ENCODE measurements at places on chromosomes 2 and 18.

DNA sequence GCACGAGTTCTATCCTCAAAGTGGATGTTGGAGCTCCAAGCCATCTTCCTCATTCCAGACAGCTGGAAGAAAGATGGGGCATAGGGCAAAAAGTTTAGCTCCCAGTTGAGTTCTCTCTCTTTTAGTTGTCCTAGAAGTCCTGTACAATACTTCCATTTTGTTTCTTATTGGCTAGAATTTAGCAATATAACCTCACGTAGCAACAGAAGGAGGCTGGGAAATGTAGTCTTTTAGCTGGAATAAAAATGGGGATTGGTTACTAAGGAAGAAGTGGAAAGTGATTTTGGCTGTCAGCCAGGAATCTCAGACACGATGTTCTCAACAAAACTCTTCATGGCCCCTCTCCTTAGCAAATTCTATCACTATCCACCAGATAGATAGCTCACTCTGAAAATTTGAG lies 79.9 kb downstream of the PLCL1 start:
- DNase-seq = no peak

DNA sequence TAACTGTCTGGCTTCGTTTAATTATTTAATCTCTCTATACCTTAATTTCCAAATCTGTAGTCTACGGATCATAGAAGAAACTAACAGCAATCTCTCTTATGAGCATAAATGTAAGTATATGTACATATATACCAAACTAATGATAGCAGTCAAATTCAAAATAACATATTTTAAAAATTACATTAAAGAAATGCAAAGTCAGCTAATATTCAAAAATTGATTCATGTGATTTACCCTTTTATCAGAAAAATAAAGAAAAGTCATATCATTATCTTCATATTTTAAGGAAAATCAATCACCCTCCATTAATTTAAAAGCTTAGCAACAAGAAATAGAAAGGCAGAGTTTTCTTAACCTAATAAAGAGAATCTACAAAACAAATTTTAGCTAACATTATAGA lies 575.9 kb downstream of the IRS1 start:
- no peak for DNase-seq

DNA sequence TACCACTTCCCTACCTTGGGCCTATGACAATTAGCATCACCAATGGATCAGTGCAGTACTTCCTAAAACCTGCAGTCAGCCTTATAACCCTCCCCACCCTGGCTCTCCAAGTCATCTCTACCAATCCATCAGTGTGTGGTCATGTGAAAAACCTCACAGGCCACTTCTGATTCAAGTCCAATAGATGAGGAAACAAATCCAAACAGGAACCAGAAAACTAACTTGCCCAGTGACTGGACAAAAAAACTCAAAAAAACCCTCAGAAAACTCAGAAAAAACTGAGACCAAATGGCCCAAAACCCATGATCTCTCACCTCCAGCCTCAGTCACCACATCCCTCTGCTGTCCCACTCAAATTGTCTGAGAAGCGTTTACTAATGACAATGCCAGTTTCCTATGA lies 43.3 kb downstream of the TGFA start:
- no peak for DNase-seq

DNA sequence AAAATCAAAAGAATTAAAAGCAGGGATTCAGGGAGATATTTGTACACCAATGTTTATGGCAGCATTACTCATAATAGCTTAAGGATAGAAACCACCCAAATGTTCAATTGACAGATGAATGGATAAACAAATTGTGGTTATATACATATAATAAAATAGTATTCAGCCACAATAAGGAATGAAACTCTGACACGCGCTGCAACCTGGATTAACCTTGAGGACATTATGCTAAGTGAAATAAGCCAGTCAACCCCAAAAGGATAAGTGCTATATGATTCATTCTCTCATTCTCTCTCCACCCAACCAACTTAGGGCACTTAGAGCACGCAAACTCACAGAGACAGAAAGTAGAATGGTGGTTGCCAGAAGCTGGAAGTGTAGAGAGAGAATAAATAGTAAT lies 216.8 kb upstream of the SLC14A2 start:
- no peak for DNase-seq

DNA sequence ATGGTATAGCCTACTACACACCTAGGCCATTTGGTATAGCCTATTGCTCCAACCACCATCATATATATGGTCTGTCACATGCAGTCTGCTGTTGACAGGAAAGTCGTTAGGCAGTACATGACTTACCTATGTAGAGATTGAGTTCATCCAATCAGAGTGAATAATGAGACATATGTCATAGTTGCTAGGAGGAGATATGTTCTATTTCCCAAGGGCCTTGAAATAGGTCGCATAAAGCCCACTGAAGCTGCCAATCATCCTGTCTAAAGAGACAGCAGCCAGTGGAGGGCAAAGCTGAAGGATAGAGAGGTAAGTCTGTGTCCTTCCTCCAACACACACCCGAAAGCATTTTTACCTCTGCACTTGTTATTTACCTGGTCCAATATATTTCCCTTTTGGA lies 263.4 kb downstream of the PTPRM start:
- peak; percentile 47 for DNase-seq

DNA sequence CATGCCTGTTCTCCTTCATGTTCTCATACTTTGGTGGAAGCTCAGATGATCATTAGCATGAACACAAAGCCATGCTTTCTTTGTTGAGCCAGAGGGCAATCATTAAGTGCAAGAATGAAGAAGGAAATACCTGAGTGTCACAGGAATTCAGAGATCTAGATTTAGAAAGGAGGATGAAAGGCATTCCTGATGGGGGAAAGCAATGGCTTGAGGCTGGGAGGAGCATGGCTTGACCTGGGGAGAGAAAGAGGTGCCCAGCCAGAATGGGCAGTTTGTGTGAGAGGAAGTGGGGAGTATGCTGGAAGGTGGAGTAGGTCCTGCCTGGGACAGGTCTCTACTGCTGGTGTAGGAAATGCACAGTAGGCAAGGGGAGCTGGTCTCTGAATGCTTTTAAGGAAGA lies 35.1 kb downstream of the SLC4A3 start:
- DNase-seq = no peak

GRCh38 chr2:33806041-33806440 lies 206.9 kb upstream of the FAM98A start:
- DNase-seq = no peak

DNA sequence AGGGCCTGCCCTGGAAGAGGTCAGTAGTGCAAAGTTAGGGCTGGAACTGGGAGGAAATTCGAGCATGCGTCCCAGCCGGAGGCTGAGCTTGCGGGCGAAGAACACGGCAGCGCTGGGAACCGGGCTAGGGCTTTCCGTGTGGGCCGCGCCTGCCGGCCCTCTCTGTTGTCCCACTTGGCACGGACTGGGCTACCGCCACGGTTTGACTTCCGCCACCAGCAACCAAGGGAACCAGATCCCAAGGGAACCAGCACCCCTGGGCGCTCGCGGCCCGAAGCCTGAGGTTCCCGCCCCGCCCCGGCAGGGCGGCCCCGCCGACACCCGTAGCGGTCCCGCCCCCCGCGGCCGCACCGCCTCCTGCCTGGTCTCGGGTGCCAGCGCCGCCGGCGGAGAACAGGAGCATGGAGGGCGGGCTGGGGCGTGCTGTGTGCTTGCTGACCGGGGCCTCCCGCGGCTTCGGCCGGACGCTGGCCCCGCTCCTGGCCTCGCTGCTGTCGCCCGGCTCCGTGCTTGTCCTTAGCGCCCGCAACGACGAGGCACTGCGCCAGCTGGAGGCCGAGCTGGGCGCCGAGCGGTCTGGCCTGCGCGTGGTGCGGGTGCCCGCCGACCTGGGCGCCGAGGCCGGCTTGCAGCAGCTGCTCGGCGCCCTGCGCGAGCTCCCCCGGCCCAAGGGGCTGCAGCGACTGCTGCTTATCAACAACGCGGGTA lies at the start of gene SPR:
Gene SPR (plus strand): TSS at position 377 of the 708 bp plus-strand sequence. CDS start 25 bp downstream, at position 402.
- peak; percentile 85 for DNase-seq

DNA sequence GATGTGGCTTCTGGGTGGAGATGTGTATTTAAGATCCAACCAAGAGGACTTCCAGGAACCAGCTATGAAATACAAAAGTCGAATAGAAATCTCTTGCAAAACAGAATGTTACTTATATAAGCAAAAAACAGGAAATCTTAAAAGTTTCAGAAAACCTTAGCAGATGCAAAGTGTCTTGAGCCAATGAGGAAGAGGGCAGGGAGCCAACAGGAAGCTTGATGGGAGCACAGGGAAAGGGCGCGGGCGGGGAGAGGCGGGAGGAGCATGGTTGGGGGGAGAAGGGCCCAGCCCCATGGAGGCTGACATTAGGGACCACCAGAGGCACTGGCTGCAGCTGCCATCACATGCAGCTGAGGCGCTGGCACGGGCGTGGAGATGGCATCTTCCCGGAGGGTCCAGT lies 203.3 kb downstream of the SNTG2 start:
- DNase-seq = no peak

DNA sequence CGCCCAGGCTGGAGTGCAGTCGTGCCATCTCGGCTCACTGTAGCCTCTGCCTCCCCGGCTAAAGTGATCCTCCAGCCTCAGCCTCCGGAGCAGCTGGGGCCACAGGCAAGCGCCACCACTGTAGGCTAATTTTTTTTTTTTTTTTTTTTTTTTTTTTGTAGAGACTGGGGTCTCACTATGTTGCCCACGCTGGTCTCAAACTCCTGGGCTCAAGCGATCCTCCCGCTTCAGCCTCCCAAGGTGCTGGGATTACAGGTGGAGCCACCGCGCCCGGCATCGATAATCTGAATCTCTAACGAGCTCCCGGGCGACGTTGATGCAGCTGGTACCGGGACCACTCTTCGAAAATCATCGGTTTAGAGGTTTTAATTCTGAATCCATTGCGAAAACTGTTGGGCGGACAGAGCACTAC lies 520 bp upstream of the CYP20A1 start:
- no peak for DNase-seq

GRCh38 chr2:234286118-234286598 lies 210.7 kb downstream of the ARL4C start:
- no peak for DNase-seq

- no peak for DNase-seq
Measured at GRCh38 chr2:61789807-61790602, 63.9 kb downstream of the FAM161A start.

DNA sequence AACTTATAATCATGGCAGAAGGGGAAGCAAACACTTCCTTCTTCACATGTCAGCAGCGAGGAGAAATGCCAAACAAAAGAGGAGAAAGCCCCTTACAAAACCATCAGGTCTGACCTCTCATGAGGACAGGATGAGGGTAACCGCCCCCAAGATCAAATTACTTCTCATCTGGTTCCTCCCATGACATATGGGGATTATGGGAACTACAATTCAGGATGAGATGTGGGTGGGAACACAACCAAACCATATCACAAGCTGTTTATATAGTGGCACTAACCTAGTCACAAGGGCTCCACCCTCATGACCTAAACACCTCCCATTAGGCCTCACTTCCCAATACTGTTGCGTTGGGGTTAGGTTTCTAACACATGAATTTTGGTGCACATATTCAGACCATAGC lies 110.0 kb downstream of the OSBPL6 start:
- DNase-seq = no peak

DNA sequence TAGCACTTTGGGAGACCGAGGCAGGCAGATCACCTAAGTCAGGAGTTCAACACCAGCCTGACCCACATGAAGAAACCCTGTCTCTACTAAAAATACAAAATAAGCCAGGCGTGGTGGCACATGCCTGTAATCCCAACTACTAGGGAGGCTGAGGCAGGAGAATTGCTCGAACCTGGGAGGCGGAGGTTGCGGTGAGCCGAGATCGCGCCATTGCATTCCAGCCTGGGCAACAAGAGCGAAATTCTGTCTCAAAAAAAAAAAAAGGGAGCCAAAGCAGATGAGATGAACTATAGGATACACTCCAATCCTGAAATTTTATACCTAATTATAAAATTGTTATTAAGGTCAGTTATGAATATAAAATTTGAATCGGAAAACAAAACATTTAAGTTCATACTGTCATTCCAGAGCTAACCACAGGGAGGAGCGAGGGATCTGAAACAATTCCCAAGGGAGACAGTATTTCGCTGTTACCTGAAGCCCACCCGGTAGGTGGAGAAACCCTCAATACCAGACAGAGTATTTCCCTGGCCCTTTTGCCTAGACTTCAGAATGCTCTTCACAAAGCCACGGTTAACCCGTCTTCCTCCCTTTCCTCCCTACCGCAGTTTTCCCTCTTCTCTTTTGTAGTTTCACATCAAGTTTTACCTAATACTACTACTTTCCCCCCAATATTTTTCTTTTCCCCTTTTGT lies 1.4 kb downstream of the PPM1G start:
- peak; percentile 73 for DNase-seq

DNA sequence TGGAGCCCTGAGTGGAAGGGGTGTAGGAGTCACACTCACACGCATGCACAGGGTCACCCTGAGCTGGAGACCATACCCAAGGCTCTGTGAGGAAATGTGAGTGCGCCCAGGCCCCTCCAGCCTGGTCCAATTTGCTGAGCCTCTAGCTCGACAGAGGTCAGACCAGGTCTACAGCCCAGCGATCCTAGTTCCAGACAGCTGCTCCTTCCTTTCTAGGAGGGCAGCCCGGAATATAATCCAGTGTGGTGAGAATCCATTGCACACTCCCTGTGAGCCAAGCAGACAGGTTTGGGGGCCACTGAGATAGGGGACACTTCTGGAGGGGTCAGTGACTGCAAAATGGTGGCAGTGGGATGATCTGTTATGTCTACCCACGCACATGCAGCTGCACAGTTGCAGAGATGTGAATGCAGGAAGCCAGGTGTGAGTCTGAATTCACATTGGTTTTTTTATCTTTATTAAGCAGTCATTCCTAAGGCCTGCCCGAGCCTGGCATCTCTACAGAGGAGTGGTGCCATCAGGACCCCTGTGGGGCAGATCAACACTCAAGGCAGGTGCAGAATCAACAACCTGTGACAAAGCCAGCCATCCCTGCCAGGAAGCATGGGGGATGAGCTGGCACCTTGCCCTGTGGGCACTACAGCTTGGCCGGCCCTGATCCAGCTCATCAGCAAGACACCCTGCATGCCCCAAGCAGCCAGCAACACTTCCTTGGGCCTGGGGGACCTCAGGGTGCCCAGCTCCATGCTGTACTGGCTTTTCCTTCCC lies at the start of gene GPR148:
Gene GPR148 (plus strand): TSS at position 522 of the 768 bp plus-strand sequence. CDS start 82 bp downstream, at position 604.
- no peak for DNase-seq

- no peak for DNase-seq
Measured at GRCh38 chr2:88131201-88131998, 3.5 kb upstream of the FABP1 start.

DNA sequence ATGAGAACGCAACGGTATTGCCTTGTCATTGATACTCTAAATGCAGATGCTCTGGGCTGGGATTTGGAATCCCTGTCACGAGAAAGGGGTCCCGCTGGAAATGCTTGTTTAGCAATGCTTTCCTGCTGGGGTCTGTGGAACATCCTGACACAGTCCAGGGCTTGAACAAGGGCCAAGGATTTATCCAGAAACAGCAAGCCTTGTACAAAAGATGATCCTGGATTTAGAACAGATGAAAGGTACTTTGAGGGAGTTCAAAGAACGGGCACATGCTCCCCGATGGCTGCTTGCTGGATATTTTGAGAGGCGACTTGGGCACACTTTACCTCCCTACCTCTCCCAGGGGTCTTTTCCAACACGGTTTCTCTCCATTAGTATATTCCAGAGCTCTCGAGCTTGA lies 108.1 kb upstream of the CELF4 start:
- no peak for DNase-seq

DNA sequence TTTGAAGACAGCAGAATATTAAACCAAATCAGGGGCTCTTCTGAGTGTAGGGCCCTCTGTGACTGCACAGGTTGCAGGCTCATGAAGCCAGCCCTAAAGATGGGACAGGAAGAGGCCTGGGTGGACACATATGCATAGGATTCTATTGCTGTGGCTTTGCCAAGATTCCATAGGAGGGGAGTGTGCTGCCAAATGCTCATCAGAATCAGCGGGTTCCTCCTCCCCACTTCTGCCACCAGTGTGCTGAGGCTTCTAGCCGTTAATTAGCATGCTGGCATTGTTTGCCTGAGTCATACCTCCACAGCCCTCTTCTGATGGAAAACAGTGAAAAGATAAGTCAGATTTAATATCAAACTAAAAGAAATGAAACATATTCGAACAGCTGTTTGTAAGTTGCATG lies 103.9 kb upstream of the TMEFF2 start:
- no peak for DNase-seq
